ENCODE measurements at places on chromosomes 6 and 20.

GRCh38 chr20:63955281-63955826, 862 bp downstream of the UCKL1 start:
- peak; percentile 32 for DNase-seq

DNA sequence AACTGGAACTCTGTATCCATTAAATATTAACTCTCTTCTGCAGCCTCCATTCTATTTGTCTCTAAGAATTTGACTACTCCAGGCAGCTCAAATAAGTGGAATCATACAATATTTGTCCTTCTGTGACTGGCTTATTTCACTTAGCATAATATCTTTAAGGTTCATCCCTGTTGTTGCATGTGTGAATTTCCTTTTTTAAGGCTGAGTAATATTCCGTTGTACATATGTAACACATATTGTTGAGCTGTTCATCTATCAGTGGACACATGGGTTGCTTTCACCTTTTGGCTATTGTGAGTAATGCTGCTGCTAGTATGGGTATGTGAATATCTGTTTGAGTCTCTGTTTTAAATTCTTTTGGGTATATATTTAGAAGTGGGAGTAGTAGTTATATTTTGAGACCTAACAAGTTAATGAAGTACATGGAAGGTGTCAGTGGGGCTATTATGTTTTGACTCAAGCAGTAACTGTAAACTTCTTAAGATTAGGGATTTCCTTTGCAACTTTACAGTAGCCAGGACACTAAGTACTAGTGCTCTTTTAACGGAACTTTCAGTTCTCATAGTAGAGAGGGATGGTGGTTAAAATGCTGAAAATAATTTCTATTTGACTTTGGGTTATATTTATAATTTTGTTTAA, 29.7 kb upstream of the TMEM217 start:
- DNase-seq, result no peak

GRCh38 chr6:131135244-131136020, at the start of gene AKAP7:
AKAP7 (plus strand) TSS chr6:131135467; CDS start chr6:131135764, 297 bp downstream.
- DNase-seq, result peak; percentile 78

DNA sequence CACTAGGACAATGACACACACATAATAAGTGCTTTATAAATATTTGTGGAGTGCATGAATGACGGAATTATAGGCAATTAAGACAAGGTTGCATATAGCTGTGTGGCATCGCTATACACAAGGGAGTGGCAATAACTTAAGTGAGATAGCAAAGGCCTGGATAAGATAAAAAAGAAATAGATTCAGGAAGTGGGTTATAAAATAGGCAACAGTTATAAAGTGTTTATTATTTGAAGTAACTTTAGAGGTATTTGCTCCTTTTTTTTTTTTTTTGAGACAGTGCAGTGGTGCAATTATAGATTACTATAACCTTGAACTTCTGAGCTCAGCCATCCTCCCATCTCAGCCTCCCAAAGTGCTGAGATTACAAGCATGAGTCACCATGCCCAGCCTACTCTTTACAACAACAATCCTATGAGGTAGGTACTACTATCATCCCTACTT, 75.9 kb upstream of the LOC128125822 start:
- DNase-seq, result no peak

- no peak for DNase-seq
Measured at GRCh38 chr6:87926687-87927086, 121.0 kb upstream of the SPACA1 start.

- peak; percentile 19 for DNase-seq
Measured at GRCh38 chr6:112620812-112621569, 273.9 kb downstream of the RFPL4B start.

- DNase-seq, result peak; percentile 46
Measured at GRCh38 chr6:30744054-30744805, at the start of gene IER3. IER3 (minus strand) TSS chr6:30744547; CDS start chr6:30744518, 29 bp downstream.

GRCh38 chr6:15362274-15363160, 116.6 kb downstream of the JARID2 start:
- DNase-seq, result no peak

DNA sequence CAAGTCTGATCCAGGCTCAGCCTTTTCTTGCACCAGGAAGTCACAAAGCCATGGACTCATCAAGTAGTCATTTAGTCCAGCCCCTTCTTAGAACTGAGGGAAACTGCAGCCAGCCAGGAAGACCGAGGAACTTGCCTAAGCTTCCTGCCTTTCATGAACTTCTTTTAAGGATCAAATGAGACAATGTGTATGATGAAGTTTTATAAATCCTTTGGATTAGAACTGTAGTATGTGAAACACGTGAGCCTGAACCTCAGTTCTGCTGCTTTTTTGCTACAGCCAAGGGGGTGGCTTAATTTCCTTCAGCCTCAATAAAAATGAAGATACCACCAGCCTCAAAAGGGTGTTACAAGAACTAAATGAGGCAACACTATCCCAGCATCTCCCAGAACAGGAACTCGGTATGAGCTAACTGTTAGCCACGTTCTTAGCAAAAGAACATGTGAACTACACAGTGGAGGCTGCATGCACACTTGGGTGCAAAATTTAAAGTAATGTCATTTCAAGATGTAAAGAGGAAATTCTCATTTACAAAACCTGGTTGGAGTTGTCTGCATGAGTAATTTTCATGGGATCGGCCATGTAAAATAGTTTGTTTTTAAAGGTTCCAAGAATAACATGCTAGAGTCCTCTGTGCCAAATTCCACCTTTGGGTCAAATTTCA, 76.0 kb upstream of the TBC1D7 start:
- DNase-seq, result no peak

- no peak for DNase-seq
Measured at GRCh38 chr6:42786525-42786985, 4.7 kb downstream of the BICRAL start.

GRCh38 chr6:108710030-108710429, 138.2 kb upstream of the ARMC2 start:
- no peak for DNase-seq

DNA sequence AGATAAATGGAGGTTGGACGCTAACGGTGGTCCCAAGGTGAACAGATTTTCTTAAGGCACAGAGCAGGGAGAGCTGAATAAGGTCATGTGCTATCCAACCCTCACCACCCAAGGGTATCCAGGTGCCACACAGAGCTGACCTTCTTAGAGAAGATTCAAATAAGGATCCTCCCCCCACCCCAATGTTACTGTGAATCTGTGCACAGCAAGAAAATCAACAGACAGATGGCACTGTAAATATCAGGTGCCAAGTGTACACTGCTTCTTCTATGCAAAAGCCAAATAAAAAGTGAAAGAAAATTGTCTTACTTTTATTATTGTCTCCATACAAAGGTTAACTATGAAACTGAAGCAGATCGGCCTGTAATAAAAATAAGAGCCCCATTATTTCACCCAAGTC, 96.9 kb downstream of the PAK5 start:
- DNase-seq, result no peak

DNA sequence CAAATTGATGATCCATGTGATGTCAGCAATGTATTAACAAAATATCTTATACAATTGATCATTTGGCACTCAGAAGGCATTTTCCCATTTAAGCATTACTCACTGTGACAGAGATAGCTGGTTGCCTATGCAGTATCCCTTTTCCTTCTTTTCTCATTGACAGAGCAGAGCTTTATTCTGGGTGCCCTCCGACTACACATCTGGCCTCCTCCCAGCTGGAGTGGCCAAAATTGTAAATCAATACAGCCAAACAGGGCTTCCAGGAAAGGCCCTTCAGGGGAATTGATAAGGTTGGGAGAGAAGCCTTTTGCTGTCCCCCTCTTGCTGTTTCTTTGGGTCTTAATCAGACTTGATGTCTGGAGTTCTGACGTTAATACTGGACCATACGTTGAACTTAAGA, 9.6 kb upstream of the BLOC1S5 start:
- DNase-seq, result no peak

DNA sequence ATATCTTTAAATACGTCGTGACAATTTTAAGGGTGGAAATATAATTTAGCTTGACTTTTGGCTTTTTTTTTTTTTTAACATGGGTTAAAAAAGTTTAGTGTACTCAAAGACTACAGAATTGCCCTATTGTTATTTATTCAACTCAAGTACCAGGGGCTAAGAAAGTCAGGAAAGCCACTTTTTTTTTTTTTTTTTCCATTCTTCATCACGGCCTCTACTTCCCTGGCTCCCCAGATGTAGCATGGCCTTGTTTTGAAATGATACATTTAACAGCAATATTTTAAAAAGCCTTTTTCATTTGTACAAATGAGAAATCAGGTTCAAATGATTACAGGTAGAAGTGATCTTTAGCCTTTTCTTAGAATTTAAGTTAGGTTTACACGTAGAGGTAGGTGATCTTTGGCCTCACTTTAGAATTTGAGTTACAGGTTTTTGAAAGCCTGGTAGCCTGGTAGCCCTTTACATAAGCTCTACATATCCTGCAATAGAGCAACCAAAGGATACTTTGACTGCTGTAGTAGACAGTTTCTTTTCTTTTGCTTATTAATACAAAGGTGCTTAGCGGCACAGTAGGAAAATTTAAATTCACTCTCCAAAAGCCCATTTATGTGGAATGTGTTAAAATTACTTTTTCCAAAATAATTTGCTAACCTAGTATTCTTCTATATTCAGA, 160.5 kb upstream of the MMS22L start:
- DNase-seq, result no peak

GRCh38 chr6:125257351-125257750, 44.4 kb downstream of the HDDC2 start:
- no peak for DNase-seq

GRCh38 chr6:154931711-154932424, 63.2 kb upstream of the TIAM2 start:
- DNase-seq, result no peak

DNA sequence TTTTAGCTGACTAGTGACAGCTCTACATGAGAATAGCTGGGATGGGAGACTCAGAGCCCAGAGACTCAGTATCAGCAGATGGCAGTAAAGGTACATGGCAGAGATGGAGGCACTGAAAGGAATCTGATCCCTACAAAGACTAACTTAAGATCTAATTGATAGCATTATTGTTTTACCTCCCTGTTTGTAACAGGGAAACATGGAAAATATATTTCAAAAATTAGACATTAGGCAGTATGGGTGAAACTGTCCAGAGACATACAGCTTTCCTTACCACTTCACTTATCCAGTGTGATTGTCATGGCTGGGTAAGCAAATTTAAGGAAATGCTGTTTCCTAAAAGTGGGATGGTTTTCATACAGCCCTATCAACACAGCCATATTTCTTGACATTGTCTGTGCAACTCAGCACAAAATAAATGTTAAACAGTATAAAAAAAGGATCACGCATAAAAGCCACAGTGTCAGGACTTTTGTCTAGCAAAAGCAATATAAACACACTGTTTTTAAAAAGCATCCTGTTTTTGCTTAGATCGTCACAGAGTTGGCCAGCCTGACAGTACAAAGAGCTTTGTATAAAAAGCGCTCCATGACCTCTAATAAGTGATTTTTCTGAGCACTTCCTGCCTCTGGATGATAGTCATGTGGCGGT, 376.9 kb downstream of the PHF3 start:
- peak; percentile 74 for DNase-seq

DNA sequence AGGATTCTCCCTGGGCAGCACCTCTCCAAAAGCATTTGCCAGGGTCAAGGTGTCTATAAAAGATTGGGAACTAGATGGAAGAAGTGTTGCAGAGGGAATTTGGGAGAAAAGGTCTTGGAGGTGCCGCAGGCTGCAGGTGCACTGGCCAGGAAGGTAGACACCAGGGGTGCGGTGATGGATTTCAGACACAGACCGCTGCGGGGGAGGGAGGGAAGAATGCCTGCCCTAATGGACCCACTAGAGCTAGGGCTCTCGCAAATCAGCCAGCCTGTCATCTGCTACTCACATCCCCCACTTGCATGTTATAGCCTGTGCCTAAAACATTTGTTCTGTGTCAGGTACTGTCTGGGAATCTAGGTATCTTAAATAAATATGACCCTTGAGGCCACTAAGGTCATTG, 193.6 kb upstream of the SLC24A3 start:
- DNase-seq, result no peak

GRCh38 chr6:4287811-4288244, 152.5 kb upstream of the ECI2 start:
- no peak for DNase-seq

DNA sequence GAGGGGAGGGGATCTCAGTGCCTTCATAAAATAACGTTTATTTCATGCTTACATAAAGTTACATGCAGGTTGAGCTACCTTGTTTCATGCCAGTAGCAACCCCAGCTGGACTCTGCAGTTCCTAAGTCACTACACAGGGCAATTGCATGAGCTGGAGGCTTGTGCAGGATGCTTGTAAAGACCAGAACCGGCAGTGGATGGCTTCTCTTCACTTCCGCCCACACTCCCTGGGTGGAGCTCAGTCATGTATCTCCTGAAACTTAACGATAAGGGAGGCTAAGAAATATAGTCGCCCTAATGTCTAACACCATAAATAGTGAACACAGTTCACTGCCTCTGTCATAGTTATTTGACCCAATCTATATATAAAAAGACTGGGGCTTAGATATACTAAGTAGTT, 99.4 kb upstream of the RAB32 start:
- no peak for DNase-seq

- DNase-seq, result peak; percentile 64
Measured at GRCh38 chr6:21885532-21886114, 292.1 kb downstream of the SOX4 start.

- no peak for DNase-seq
Measured at GRCh38 chr6:159104931-159105330, 60.1 kb upstream of the TAGAP start.

DNA sequence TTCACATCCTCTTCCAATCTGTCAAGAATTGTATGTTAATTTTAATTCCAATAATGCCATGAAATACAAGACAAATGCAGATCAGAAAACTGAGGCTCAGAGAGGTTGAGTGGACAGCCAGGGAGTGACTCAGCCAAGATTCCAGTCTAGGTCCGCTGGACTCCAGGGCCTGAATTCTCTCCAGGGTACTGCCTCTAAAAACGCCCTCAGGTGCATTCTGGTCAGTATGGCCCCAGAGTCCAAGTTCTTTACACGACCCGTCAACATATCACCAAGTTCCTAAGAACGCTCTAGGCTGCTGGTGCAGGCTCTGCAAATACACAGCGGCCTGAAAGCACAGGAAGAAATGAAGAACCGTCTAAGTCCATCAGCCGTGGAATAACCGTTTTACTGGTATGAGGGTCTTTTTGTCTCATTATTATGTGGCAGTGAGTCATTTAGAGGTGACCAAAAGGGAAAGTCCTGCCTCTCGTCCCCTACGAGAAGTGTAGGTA, 709 bp upstream of the ASXL1 start:
- DNase-seq, result no peak

GRCh38 chr6:66555082-66555481, 848.1 kb upstream of the EYS start:
- DNase-seq, result no peak
